ENCODE measurements at places on chromosomes 3 and 15.

GRCh38 chr3:72744330-72744729 is 103.9 kb downstream of the SHQ1 start:
- no peak for DNase-seq

DNA sequence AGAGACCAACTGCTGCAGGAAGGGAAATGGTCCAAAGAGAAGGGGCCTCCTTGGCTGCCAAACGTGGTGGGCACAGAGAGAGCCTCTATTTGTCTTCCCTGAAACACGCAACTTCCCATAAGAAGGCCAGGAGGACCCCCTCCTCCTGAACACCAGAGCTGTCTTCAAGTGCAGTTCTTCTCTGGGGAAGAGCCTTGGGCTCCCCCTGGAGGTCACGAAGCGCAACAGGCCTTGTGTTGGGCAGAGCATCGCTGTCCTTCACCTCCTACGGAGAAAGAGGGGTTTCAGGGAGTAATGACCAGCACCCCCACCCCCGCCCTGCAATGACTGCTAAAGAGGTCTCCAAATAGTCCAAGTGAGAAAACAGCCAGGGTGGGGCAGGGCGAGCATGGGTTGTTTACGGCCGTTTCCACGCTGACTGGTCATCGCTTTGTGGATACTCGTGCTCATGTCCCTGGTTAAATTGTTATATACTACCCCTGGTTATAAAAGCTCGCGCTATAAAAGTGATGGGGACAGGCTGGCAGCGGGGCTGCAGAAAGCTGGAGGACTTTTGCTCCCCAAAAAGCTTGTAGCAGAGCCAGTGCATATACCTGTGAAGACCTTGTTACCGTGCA is 397.5 kb upstream of the ATP10A start:
- DNase-seq, result peak; percentile 58

- DNase-seq, result no peak
Measured at GRCh38 chr3:183924543-183924942, 39.9 kb upstream of the PARL start.

- peak; percentile 35 for DNase-seq
Measured at GRCh38 chr15:62060896-62061280, 641 bp upstream of the VPS13C start.

DNA sequence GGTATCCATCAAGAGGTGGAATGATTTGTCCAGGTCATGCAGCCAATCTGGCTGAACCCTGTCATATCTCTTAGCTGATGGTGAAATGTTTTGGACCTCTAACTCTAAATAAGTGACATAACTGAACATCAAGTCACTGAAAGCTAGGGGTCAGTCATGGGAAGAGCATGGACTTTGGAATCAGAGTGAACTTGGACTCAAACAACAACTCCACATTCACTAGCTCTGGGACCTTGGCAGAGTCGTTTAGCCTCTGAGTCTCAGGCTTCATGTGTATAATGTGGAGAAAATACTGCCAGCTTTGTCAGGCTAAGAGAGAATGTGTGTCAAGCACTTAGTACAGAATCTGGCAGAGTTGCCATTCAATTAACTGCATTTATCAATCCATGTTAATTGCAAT is 557.8 kb upstream of the CFAP20DC start:
- DNase-seq, result no peak

- no peak for DNase-seq
Measured at GRCh38 chr15:40582726-40583246, 11.3 kb upstream of the KNL1 start.

DNA sequence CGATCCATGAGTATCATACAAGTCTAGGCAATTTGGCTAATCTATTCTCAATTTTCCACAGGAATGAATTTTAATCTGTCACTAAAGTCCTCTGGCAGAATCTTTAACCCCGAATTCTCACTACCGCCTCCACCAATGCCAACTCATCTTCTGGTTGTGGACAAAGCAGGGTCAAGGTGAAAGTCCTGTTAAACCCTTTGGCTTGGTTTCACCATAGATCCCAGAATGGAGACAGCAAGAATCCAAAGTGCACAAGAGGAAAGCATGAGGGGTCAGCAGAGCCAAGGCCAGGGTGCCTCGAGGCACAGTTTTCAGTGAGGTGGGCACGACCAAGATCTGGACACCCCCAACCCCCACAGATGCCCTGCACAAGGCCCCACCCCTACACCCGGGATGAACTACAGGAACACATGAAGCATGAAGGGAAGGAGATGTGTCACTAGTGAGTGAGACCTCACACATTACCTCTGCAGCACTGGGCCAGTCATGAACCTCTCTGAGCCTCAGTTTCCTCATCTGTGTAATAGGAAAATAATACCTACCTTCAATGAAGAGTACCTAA is 466.2 kb downstream of the EPHB1 start:
- no peak for DNase-seq

- DNase-seq, result no peak
Measured at GRCh38 chr3:133878518-133878917, 17.2 kb downstream of the RAB6B start.

- no peak for DNase-seq
Measured at GRCh38 chr3:10628891-10629670, 123.7 kb upstream of the ATP2B2 start.

DNA sequence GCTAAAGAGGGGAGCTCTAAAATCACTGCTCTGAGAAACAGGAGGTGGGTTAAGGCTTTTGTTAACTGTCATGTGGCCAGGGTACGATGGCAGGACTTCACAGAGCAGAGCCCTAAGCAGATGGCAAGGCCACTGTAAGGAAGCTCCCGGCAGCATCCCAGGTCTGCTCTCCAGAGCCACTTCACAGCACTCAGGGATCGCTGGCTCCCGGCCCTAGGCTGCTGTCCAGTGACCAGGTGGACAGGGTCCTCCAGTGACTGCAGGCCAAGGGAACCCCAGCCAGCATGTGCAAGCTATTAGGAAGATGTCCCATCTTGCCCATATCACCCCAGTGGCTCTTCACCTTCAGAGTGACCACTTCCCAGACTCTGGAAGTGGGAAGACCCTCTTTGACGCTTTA is 10.4 kb downstream of the TMEM41A start:
- no peak for DNase-seq

- DNase-seq, result peak; percentile 87
Measured at GRCh38 chr3:12287727-12288181, 1.1 kb upstream of the PPARG start.

DNA sequence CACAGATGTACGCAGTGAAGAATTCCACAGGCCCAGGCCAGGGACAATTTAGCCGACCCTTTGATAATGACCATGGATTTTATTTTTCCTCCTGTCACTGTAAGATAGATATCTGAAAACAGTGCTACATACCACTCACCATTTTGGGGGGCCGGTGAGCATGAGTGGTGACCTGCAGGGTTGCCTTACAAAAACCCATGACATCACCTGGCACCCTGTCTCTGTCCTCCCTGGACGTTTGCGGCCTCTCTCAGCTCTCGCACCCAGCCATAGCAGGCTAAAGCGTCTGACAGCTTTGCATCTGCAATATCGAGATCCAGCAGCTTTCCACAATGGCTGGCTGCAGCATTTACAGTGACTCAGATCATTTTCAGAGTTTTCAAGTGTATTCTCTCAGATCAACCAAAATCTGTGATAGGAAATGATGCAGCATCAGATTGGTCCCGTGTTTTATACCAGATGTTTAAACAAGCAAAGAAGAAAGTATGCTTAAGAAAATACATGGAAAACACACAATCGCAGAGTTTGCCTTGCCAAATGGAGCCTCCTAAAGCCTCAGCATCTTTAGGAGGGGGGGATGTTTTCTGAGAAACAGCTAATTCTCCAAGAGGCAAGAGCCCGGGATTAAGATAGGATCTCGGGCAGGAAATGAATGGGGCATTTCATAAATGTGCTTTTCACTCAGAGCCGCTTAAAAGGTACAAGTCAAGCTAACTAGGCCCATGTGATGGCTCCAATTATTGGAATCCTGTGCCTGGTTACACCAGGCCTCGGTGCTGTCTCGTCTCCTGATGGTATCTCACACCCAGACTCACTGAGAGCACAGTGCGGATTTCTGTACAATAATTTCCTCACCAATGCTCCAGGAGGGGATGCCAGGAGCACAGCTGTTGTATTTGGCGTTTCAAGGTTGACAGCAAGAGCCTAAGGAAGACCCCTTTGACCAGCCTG is 257.3 kb downstream of the XXYLT1 start:
- DNase-seq, result no peak

DNA sequence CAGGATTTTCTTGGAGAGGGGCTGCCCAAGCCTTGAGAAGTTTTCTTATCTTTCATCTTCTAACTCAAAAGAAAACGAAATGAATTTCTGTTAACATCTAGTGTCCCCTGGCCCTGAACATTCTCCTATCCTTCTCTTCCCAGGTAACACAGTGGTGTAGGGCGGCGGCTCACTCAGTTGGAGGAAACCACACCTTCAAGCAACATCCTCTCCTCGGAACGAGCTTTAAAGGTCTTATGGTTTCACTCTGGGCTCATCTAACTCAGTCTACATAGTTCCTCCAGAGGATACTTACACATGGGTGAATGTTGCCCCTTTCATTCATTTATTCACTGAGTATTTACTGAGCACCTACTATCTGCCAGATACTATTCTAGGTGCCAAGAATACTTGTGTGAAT is 31.0 kb upstream of the KLHL6 start:
- DNase-seq, result no peak

GRCh38 chr15:36734366-36734765 is 154.9 kb downstream of the CDIN1 start:
- DNase-seq, result no peak

All from suppressor macrophage treated with lipopolysaccharide for 1 hour (primary cell).